RCC 7860 (cell line): ENCODE measurements at places on chromosomes 2 and 18.

DNA sequence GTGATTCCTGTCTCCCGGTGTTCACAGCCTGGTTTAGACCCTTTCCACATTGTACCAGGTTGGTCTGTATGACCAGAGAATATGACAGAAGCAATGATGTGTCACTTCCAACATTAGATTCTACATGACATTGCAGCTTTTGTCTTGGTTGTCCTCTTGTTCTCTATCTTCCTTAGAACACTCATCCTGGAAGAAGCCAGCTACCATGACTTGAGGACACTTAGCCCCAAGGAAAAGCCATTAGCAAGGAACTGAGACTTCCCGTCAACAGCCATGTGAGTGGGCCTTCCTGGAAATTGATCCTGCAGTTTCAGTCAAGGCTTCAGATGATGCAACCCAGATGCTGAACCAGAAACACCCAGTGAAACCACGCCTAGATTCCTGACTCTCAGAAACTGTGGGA, 143.3 kb downstream of the MREG start:
- DNase-seq = no peak

GRCh38 chr2:216862628-216863398, 2.9 kb upstream of the TNP1 start:
- DNase-seq = no peak

- DNase-seq = peak; percentile 12
Measured at GRCh38 chr2:239819974-239820555, 205.1 kb downstream of the NDUFA10 start.

DNA sequence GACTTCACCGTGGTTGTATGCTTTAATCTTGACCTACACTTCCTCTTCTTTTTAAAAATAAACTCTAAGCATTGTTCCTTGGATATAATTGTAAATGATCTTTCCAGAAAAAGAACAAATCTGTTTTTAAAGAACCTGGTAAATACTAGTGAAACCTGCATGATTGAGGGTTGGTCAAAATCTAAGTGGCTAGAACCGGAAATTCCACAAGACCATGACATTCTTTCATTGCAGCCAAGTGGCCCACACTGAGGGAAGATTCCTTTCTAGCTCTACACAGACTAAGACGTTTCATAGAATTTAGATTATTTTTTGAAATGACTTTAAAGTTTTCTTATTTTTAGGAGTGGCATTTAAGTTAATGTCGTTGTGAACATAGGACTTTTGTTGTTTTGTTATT, 356.7 kb downstream of the NYAP2 start:
- no peak for DNase-seq

DNA sequence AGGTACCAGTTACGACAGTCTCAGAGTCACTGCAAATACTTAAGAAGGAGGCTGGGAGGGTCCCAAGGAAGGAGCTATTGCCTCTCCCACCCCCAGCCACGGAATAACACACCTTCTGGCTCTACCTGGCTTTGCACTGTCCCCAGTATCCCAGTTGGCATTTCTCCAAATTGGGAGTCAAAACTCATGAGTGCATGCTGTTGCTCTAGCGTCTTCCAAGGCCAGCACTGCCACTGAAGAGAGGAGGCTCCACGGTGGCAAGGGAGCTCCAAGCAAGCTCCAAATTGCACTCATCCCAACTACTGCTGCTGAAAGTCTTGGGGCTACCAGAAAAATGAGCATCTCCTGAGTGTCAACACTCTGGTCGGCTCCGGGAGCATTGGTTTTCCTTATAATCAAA, 1.6 kb downstream of the SCTR start:
- DNase-seq = no peak

- DNase-seq = no peak
Measured at GRCh38 chr18:30988440-30988839, 54.1 kb downstream of the DSC3 start.

- no peak for DNase-seq
Measured at GRCh38 chr2:42809131-42809818, 16.9 kb upstream of the HAAO start.

DNA sequence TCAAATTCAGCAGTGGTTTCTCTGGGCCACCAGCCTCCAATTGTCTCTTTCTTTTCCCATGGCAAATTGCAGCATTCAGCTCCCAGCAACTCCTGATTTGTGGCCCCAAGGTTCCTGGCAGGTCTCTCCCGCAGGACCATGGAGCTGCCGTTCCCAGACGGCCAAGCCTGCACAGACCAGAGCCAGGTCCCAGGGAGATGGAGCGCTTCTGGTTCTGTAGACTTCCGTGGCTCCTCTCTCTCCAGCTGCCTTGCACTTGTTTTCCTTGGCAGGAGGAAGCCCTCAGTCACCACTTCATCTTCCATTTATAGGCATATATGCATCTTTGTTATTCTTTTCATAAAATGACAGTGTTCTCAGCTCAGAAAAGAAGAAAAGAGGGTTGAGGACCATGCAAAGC, 21.7 kb downstream of the TNP1 start:
- DNase-seq = no peak

DNA sequence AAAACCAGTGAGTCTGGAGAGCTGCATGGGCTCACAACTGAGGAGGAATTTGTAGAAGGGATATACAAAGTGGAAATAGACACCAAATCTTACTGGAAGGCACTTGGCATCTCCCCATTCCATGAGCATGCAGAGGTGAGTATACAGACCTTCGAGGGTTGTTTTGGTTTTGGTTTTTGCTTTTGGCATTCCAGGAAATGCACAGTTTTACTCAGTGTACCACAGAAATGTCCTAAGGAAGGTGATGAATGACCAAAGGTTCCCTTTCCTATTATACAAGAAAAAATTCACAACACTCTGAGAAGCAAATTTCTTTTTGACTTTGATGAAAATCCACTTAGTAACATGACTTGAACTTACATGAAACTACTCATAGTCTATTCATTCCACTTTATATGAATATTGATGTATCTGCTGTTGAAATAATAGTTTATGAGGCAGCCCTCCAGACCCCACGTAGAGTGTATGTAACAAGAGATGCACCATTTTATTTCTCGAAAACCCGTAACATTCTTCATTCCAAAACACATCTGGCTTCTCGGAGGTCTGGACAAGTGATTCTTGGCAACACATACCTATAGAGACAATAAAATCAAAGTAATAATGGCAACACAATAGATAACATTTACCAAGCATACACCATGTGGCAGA, 3.6 kb downstream of the TTR start:
- no peak for DNase-seq

DNA sequence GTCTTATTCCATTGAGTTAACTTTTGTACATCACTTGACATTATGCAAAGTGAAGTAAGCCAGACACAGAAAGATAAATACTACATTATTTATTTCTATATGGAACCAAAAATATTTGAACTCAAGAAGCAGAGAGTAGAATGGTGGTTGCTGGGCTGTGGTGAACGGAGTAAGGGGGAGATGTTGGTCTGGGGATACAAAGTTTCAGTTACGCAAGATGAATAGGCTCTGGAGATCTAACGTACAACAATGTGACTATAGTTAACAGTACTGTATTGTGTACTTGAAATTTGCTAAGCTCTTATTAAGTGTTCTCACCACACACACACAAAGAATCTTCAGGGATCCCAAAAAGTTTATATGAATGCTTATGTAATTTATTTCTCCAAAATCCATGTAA, 124.8 kb upstream of the VWC2L start:
- no peak for DNase-seq

DNA sequence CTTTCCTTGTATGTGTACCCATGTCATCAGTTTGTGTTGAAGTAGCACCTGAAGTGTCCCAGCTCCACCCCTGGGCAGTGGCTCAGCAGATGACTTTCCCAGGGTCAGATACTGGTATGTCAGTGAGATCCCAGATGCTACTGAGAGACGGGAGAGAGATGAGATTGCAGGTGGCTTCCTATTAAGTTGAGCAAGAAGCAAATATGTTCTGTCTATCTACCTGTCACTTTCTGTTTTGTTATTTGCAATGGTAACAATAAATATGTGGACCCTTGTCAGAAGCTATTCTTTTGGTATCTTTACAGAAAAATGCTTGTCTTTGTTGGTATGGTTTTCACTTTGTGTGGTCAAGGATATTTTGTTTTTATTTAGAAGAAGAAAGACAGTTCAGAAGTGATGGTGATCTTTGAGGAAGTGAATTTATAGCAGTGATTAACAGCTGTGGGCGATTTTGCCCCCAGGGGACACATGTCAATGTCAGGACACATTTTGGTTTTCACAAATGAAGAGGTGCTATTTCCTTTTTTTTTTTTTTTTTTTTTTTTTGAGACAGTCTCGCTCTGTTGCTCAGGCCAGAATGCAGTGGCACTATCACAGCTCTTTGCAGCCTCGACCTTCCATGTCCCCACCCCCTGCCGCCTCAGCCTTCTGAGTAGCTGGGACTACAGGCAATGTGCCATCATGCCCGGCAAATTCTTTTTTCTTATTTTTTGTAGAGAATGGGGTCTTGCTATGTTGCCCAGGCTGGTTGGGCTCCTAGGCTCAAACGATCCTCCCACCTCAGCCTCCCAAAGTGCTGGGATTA, 21.4 kb downstream of the MGAT5 start:
- no peak for DNase-seq

GRCh38 chr2:143698352-143698751, 569.1 kb downstream of the ARHGAP15 start:
- no peak for DNase-seq

DNA sequence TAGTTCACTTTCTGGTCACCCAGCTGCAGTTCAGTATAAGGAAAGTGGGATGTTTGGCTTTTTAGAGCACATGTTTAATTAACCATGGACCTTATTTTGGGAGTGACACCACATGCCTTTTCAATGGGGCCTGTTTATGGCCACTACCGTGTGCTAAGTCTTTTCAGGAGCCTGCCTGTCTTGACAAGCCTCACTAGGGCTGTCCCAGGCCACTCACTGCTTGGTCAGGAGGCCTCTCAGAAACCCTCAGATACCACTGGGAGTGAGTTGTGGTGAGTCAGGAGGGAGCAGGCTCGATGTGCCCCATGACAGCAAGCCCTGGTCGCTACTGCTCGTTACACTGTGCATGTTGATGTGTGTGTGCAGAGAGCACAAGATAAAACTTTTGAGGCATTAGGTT, 123.0 kb downstream of the MAP4K4 start:
- DNase-seq = peak; percentile 67

- no peak for DNase-seq
Measured at GRCh38 chr18:21073180-21073579, 38.4 kb downstream of the ROCK1 start.

- DNase-seq = no peak
Measured at GRCh38 chr2:174775571-174775980, 11.3 kb upstream of the CHRNA1 start.

- DNase-seq = no peak
Measured at GRCh38 chr18:36624451-36625167, 204.2 kb downstream of the TPGS2 start.

DNA sequence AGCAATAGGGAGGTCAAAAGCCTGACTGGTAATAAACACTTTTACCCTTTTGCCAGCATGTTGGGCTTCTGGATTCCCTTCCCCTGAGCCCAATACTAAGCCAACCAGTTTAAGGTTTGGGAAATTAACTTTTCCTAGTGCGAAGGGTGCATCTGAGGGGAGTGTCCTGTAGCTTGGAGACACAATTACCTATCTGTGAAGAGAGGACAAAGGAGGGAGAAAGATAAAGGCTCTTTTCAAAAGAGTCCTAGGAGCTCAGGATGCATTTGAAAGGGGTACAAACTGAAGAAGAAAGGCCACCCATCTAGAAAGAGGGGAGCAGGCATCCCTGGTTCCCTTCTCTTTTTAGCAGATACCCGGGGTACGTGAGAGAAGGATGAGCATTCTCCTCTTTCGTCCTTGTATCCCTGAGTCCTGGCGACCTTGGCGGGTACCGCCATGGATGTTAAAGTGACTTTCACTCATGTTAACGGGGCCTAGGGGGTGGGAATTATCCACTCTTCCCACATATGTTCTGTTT, 25.1 kb downstream of the C18orf54 start:
- DNase-seq = no peak

GRCh38 chr2:15890936-15891905, 49.1 kb upstream of the MYCN start:
- no peak for DNase-seq

DNA sequence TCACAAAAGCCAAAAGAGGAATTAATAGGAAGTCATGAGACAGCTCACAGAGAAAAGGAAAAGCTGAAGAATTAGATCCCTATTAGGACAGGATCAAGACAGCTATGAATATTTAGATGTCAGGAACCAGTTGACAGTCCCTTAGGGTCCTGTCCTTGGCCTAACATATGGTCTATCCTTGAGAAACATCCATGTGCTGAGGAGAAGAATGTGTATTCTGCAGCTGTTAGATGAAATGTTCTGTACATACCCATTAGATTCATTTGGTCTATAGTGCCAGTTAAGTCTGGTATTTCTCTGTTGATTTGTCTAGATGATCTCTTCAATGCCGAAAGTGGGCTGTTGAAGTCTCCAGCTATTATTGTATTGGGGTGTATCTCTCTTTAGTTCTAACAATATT, 37.6 kb upstream of the SLC40A1 start:
- no peak for DNase-seq

- DNase-seq = no peak
Measured at GRCh38 chr2:35822716-35823115, 532.9 kb upstream of the CRIM1 start.

GRCh38 chr2:240293557-240294461, 141.7 kb upstream of the GPC1 start:
- DNase-seq = no peak

DNA sequence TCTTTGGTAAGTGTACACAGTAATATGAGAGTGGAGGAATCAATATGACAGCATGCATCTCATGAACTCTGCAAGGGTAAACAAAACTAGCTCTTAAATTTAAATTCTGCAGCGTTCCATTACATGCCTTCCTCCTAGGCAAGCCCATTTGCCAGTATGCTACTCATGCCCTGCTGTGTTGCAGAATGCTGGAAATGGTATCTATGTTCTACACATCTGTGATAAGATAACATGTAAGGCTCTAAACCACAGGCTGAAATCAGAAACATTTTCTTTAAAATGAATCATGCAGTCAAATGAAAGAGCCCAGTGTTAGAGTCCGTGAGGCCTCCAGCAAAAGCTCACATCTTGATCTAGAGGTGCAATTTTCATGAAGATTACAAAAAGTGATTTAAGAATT, 112.8 kb upstream of the FN1 start:
- no peak for DNase-seq

GRCh38 chr2:163703386-163703785, 32.4 kb downstream of the FIGN start:
- DNase-seq = no peak

DNA sequence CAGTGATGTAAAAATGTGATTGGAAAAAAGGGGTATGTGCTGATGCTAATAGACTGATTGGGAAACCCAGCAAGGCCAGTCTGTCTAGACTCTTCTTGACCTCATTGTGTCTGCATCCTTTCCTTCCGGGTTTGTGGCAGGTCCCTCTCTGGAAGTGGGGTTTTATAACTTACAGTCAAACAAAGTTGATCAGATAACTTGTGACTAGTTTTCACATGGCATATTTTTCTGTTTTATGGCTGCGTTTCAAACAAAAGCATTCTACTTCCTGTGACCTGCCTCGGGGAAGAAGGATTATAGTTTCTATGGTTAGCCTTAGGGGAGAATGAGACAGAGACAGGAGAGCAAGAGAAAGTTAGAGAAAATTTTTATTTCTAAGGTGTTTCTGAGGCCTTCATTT, 188.7 kb upstream of the HNMT start:
- DNase-seq = no peak

- no peak for DNase-seq
Measured at GRCh38 chr2:14543284-14543683, 89.2 kb upstream of the LRATD1 start.
